Stimulated activated CD4-positive, alpha-beta T cell treated with anti-CD3 and anti-CD28 coated beads, Interleukin-2, amount 100 ng/mL, for 4 hours (primary cell): ENCODE measurements at places on chromosomes 12 and 14.

DNA sequence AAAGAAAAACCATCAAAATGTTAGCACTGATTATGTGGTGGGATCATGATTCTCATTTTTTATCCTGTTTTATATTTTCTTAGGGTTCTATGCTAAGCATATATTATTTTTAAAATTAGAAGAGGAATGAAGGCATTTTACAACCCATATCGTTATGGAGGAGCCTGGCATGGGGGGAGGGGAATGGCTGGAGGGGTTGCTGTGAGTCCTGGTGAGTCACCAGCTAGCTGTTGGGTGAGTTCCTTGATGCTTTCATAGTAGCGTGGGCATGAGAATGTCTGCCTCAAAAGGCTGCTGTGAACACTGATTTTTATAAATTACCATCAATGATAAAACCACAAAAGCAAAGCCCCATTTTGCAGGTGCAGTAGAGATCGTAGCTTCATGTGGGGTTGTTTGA lies 46.9 kb downstream of the C14orf132 start:
- DNase-seq, result no peak

GRCh38 chr14:24270537-24271133 lies 762 bp downstream of the RABGGTA start:
- no peak for DNase-seq

- DNase-seq, result no peak
Observed at GRCh38 chr14:100051543-100051942, 13.7 kb upstream of the EVL start.

- no peak for DNase-seq
Observed at GRCh38 chr14:77377502-77377844, 294 bp downstream of the SAMD15 start.

DNA sequence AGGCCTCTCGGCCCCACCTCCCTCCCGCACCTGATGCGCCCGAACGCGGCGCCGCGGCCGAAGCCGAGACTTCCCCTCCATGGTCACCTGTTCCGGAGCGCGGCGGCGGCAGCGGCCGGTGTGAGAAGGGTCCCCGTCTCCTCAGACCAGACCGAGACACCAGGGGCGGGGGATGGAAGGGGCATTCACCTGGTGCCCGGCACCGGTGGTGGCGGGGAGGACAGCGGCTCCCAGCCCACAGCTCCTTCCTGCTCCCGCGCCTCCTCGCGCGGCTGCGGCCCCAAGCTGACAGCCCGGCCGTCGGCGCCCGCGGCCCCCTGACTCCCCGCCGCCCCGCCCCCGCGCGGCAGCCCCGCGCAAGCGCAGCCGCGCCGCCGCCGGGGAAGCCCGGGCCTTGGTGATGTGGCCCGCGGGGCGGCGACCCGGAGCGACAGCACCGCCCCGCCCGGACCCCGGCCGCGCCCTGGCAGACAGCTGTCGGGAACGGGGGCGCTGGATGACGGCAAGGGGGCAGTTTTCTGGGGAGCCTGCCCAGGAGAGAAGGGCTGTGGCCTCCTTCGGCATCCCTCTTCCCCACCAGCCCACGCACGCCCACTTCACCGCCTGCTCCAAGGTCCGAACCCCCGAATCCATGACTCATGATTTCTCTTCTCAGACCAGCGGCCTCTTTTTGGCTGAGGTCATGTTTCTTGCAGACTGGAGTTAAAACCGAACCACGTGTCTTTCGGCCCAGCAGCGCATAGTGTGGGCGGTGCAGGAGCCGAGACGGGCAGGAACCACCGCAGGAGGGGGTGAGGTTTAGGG lies at the start of gene SLC41A2:
Gene SLC41A2 (minus strand): TSS at position 290 of the 804 bp plus-strand sequence. CDS start 29,763 bp downstream, outside the sequence.
- peak; percentile 83 for DNase-seq

DNA sequence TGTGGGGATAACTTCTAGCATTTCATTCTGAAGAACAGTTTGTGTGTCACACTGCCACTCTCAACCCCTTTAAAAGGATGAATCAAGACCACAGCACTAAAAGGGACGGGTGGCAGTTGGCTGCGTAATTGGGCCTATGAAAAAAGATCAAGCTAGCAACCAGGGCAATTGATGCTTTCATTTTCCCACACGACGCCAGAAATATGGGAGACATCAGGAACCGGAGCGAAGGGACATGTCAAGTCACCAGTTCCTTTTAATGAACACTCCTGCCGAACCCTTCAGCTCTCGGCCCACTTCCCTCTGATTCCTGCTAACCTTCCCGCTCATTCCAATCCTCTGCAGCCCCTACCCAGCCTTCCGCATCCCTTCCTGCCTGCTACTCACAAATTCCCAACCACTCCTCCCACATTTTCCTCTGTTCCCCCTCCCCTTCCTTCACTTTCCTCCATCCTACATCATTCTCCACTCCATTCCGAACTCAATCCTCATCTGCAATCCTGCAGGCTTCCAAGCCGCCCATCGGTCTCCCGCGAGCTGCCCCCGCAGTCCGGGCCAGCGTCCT lies 753 bp downstream of the CSRNP2 start:
- DNase-seq, result peak; percentile 19

GRCh38 chr12:49332441-49332861 lies 4.5 kb downstream of the C1QL4 start:
- DNase-seq, result no peak

DNA sequence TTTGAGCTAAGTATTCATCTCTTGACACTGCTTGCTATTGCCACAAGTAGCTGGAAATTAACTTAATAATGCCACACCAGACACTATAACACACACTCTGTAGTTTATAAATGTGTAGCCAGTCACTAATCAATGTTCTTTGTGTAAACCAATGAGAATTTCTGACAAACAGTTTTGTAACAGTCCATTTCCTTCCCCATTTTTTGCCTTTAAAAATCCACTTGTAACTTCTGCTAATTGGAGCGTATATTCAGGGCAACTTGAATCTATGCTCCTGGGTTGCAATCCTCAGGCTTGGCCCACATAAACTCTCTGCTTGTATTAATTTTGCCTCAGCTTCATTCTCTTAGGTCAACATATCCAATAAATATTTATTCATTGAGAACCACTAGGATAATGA lies 125.0 kb upstream of the DHRS4 start:
- DNase-seq, result no peak

GRCh38 chr12:95548056-95548538 lies 3.2 kb downstream of the USP44 start:
- DNase-seq, result peak; percentile 3

- DNase-seq, result no peak
Observed at GRCh38 chr14:30084811-30085210, 157.2 kb upstream of the PRKD1 start.

- peak; percentile 44 for DNase-seq
Observed at GRCh38 chr12:51814311-51815088, 34.0 kb downstream of the FIGNL2 start.

GRCh38 chr14:92863286-92864080 lies 59.5 kb upstream of the CHGA start:
- no peak for DNase-seq

DNA sequence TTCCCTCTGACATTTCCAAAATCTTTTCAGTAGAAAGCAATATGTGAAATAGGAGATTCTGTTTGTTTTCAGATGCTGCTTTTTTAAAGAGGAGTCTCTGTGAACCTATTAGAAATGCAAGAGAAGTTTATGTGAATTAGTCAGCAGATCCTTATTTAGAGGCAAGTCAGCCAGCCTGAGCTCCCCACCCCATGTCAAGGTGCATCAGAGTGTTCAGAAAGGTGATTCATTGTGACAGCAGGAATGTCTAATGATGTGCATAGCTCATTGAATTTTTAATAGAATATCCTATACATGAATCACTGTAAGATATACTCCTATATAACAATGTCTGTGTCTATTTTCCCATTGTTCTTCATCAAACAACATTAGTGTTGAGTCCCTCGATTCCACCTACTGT lies 1222.4 kb upstream of the USP15 start:
- no peak for DNase-seq

- no peak for DNase-seq
Observed at GRCh38 chr14:103839579-103839978, 7.8 kb downstream of the PPP1R13B start.

DNA sequence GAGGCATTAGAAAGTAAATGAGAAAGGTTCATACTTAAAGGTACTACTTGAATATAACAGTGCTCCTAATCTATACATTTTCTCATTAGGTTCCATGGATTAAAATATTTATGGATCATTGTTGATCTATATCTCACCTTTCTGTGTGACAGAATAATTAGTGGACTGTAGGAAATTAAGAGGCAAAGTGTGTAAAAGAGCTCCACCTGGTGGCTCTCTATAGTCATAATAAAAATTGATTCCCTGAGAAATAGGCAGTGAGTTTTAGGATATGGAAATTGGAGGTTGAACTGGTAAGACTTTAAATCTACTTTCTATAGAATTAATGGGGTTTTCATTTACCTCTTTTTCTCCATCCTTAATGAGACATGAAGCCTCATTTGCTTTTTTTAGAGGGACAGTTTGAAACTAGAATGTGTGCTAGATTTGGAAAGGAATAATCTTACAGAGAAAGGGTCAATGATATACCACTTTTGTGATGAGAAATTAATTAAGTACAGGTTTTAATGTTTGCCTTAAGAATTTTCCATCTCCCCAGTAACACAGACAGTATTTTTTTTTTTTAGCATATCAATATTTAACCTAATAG lies 11.8 kb upstream of the DERA start:
- no peak for DNase-seq

GRCh38 chr12:121325922-121326396 lies 26.3 kb downstream of the ANAPC5 start:
- no peak for DNase-seq

- DNase-seq, result no peak
Observed at GRCh38 chr14:53389202-53389601, 236.1 kb upstream of the DDHD1 start.

DNA sequence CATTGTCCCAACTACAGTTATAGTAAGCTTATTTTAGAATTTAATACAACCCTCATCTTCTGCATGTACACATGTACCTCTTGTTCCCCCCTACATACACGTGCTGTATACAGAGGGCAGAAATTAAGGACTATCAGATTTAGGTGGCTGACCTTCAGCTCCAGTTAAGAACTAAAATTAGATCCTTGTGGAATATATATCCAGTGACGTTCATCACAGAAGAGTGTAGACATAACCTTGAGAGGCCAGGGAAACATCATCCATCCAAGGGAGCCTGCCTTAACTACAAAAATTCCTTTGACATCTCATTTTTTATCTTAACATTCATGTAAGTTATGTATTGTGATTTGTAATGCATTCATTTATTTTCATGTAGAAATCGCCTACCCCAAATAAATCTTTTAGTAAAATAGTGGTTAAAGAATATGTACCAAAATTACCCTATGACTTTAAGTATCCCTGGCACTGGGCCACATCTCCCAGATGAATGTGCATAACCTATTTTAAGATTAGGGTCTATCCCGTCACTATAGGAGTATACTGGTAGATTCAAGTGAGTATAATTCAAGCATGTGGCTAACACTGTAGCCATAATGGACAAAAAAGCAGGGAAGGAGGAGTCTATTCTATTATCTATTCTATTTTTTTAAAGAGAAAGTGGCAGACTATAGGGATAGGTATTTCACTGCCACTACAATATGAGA lies 27.5 kb downstream of the RIC8B start:
- no peak for DNase-seq

DNA sequence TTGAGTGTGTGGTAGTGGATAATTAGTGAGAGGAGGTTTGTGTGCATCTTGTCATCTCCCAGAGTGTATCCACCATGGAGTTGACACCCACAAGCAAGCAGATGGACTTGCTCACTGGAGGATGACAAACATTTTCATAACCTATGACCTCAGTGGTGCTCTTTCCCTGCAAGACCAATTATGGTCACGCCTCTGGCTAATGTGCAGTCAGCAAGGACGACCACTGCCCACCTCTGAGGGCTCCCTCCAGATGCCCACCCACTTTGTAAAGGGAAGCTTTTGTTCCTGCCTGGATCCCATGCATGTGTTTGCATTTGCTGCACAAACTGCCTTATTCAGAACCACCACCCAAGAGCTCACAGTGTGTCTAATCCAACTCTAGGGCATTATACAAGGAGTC lies 982.8 kb downstream of the TMEM121 start:
- no peak for DNase-seq

DNA sequence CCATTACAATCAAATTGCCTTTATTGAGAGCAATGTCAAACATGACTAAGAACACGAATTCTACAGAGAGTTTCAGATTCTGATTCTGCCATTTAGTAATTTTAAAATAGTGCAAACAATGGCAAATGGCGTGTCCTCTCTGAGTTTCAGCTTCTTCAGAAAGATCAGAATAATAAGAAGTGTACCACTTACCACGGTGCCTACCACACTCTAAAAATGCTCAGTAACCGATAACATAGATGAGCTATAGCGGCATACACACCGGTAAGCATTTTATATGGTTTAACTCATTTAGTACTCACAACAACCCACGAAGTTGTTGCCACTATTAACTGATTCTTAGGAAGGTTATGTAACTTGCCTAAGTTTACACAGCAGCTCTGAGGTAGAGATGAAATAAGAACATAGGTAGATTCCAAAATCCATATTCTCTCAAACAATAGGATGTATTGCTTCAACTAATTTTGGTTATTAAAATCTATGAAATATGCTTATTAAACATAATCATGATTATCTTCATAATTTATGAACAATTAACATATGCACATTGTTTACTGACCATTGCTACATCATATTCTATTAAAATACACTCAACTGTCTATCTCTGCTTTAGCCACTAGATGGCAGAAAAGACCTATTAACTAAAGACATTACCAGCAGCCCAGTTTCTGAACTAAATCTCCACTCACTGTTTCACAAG lies 38.3 kb downstream of the SLC6A15 start:
- DNase-seq, result no peak

- DNase-seq, result no peak
Observed at GRCh38 chr14:87171141-87171540, 821.8 kb downstream of the GALC start.

- no peak for DNase-seq
Observed at GRCh38 chr12:20528208-20528607, 159.9 kb downstream of the PDE3A start.

- DNase-seq, result peak; percentile 9
Observed at GRCh38 chr12:127293507-127294310, 973.3 kb upstream of the TMEM132C start.

DNA sequence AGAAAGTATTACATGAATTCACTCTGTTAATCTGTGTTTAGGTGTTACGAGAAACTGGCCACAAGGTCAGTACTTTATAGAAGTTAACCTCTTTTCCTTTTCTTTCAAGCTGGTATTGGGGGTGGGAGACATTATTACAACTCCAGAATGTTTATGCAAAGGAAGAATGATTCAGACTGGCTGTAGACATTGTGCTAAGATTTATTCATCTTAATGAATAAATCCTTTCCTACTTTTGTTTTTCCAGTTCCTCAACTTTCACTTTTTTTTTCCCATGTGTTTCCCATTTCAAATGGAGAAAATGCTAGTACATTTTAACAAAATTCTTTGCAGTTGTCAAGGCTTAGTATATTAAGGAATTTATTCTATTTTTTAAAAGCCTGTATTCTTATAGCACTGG lies 1.3 kb downstream of the OTOGL start:
- no peak for DNase-seq

DNA sequence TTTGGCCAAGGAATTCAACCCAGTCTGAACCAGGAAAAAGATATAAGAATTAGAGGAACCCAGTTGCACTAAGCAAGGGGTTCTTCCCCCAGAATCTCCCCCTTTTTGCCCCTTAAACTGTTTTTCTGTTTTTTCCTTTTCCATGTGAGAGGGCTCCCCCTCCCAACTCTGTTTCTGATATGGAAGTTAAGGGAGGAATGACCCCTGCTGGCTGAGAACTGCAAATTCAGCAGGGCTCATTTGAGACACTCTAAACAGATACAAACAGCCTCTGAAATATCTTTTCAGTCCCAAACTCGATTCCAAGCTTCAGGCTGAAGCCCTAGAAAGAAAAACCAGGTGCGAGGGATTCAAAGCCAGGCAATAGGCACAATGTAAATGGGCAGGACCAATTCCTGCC lies 132.7 kb downstream of the SLC41A2 start:
- DNase-seq, result no peak

- DNase-seq, result no peak
Observed at GRCh38 chr12:80472911-80473500, 29.0 kb downstream of the PTPRQ start.
